ENCODE measurements at places on chromosomes 6 and 20.

DNA sequence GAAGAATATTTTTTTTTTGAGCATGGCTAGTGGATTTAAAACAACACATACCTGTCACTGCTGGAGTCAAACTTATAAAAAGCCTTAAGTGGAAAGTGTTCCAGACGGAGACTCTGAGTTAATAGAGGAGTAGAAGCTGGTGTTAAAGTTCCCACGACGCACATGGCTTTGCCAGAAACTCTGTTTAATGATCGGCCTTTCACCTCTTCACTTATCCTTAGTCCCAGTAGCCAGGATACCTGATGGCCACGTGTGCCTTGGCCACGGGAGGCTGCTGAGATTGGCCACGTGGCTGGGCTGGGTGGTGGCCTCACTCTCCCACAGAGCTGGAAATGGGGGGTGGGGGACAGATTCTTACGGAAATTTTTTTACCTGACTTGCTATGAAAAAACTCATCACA lies 333.1 kb downstream of the ZFAND3 start:
- no peak for DNase-seq

DNA sequence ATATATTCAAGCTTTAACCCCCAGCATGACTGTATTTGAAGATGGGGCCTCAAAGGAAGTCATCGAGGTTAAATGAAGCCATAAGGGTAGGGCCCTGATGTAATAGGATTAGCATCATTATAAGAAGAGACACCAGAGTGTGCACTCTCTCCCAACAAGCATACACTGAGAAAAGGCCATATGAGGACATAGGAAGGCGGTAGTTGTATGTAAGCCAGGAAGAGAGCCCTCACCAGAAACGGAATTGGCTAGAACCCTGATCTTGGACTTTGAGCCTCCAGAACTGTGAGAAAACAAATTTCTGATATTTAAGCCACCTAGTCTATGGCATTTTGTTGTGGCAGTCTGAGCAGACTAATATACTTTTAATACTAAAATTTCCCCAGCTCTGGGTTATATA lies 150.1 kb upstream of the STXBP5 start:
- no peak for DNase-seq

- no peak for DNase-seq
These were observed 7.8 kb downstream of the PLCB1 start for GRCh38 chr20:8139899-8140298.

DNA sequence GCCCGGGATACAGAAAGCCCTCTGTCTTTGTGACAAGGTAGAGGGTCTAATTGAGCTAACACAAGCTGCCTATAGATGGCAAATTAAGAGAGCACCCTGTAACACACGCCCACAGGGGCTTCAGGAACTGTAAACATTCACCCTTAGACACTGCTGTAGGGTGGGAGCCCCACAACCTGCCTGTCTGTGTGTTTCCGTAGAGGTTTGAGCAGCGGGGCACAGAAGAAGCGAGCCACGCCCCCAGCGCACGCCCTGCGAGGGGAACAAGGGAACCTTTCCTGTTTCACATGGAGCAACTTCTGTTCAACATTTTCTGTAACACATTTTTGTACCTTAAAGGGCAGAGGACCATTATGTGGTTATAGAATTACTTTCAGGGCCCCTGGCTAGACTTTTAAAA lies 231.7 kb upstream of the EXOC2 start:
- DNase-seq, result no peak

DNA sequence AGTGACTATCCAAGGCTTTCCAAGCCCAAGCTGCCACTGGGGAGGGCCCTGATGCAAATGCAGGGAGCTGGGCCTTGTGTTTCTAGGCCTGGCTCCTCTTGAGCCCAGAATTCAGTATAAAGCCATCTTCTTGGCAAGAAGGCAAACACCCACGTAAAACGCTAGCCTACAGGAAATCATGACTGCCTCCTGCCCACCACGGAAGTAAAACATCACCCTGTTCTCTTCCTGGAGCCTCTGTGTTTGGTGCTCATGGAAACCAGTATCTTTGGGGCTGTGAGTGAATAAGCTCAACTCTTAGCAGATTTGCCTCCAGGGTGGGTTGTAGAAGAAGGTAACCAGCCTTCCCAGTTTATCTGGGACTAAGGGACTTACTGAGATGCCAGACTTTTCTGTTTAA lies 271.0 kb downstream of the ZNF217 start:
- no peak for DNase-seq

DNA sequence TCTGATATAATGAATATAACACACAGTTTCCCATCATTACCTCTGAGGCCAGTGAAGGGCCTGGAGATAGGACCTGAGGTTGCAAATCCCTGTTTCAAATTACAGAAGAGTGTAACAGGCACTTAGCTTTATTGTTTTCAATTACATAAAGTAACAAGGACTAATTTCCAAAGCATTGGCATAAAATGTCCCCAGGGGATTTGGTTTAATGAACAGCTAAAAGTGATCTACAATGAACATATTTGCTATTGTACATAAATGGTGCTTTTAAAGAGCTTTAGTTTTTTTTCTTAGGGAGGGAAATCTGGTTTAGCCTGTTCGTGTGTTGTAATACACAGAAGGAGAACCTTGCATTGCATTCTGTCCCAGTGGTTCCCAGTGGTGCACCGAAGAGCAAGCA lies 54.4 kb downstream of the HMGN3 start:
- DNase-seq, result no peak

DNA sequence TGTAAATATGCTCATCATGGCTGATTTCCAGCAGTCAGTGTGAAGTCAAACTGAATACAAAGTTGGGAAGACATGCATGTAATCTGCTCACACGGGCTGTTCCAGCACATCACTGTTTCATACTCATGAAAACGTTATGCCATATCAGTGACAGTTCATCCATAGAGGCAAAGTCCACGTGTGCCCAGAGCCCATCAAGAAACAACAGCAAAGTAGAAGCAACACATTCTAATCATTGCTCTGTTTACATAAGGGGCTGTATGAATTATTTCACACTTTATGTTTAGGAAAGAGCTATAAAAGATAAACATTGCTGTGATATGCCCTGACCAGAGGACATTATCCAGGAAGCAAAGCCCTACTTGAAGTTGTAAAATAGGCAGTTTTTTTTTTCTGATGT lies 157.0 kb upstream of the ENPP5 start:
- DNase-seq, result no peak

- no peak for DNase-seq
These were observed 670.2 kb downstream of the RFPL4B start for GRCh38 chr6:113017353-113017752.

GRCh38 chr20:4247898-4248858 lies 232.8 kb upstream of the RNF24 start:
- no peak for DNase-seq

DNA sequence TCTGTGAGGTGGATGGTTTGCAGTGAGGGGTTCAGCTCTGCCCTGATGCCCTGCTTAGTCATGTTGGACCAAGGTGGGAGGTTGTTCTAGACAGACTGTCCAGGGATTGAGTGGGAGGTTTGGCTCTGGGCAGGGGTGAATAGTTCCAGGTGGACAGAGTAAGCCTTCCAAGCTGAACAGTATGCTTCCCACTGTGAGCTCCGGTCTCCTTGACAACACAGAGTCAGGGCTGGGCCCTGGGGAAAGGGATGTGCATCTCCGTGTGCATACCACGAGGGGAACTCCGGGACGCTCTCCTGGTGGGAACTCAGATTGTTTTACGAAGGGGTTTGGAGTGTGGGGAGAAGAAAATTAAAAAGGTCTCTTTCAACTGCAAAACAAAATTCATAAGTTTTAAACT lies 174.7 kb downstream of the DHX35 start:
- no peak for DNase-seq

DNA sequence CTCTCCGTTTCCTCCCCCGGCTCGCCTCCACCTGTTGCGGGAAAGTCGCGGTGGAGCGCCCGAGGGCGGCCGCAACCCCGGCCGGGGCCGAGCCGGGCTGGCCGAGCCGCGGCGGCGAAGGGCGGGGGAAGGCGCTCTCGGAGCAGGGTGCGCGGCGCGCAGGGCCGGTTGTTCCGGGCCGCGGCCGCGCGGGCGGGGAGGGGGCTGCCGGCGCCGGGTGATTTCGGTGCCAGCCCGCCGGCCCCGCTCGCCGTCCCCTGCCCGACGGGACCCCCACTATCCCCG lies 235 bp downstream of the MAP7 start:
- DNase-seq, result no peak

DNA sequence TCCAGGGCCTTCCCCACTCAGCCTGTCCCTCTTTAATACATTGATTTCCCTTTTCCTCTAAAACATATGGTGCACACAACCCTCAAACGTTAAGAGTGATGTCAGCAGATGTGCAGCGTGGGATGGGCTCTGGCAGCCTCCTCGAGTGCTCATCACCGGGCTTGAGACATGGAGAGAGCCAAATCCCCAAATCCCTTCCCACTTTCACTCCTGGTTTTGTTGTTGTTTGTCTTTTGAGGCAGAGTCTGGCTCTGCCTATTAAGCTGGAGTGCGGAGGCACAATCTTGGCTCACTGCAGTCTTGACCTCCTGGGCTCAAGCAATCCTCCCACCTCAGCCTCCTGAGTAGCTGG lies 5.8 kb upstream of the PLTP start:
- DNase-seq, result no peak

- no peak for DNase-seq
These were observed 231.7 kb downstream of the SIM1 start for GRCh38 chr6:100232781-100233573.

DNA sequence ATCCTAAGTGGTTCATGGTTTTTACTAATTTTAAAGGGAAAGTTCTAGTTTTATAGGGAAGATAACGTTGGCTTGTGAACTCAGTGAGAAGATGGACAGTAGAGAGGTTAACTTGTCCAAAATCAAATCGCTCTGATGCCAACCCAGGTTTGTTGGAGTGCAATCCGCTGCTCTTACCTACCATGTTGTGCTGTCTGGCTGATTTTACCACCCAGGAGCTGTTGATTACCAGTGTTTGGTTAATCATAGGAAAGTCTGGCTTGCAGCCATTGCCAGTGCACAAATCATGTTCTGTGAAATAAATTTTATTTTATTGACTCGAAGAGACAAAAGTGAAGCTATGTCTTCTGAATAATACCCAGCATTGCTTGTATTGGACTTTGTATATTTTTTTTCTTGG lies 92.4 kb downstream of the PLCB4 start:
- DNase-seq, result no peak

DNA sequence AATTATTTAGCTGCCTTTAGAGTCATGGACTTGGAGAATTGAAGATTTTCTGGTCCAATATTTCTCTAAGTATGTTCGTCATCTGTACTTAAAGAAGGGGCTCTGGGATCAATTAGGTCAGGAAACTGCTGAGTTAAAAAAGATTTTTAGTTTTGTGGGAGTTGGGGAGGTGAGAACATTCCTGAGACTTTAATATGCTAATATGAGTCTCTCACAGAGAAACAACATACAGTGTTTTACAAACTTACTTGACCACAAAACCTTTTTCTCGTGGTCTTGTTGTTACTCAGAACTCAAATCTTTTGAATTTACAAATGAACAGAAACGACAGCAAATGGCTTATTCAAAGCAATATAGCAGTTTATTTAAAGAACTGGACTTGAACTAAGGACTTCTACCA lies 67.9 kb downstream of the LIN28B start:
- DNase-seq, result no peak

DNA sequence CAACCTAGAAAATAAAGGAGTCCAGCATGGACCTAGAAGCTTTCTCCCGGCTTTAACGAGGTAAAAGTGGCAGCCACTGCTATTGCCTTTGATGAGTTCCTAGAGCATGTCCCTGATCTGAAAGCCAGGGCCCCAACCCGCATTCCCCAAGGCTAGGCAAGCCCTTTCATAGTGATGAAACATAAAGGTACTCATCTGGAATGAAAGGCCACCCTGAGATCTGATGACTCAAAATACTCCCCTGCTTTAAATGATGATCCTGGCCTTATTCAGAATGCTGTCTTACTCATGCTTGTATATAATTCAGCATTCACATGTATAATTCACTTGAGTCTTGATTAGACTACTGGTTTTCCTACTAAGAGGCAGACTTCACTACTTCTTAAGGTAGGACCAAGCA lies 21.3 kb downstream of the TTPAL start:
- DNase-seq, result no peak

DNA sequence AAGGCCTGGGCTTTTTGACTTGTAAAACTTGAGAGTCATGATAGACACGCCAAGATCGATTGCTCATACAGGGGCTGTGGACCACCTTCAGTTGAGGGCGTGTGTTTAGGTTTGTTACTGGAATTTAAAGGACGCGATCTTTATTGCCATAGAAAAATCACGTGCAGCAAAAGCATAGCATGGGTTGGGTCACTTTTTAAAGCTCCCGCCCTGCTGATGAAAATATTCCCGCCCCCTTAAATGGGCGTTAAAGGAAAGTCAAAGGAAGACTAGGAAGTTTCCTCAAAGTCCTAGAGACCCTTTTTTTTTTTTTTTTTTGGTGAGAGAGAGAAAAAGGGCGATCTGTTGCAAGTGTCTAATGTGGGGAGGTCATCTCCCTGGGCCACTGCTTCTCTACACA lies 23.1 kb downstream of the TFAP2A start:
- DNase-seq, result no peak

DNA sequence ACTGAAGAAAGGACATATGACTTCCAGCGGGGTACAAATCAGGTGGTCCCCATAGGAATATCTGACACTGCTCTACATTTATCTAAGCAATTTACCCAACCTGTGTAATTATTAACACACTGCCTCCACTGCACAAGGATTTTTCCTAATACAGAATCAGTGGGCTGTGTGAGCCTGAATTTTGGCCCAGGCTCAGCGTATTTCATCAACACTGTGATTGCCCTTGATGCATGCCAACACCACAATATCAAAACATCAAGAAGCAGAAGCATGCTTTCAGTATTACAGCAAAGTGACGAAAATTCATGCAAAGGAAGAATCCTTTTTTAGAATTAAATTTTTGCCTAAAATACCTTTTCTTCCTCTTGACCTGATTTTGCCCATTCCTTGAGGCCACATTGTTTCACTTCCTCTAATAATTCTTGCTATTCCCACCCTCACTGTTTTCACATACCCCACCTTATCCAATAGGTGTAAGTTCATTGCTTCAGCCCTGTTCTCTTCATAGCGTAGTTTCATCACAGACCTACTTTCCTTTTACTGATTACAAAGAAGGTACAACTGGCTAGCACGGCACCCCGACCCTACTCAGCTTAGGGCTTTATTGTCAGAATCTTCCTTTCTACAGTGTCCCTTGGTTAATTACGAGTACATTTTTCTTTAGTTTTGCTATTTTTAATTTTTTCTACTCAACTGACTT lies 83.7 kb upstream of the PTCHD4 start:
- DNase-seq, result no peak

DNA sequence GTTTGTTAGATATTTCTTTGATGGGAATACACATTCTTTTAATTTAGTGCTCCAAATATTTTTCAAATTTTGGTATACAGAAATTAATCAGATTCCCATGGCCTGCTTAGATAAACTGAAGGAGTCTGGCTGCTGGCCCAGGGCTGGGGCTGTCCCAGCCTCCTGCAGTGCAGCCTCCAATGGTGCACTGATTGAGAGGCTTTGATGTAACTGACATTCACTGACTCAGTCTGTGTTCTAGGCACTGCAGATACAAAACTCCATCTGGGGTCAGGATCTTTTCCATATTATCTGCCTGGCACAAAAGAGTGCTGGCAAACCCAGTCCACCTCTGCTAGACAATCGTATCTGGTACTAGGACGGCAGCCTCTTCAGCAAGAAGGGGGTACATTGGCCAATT lies 64.8 kb downstream of the GRIK2 start:
- no peak for DNase-seq

GRCh38 chr6:156747715-156748114 lies 29.5 kb upstream of the ARID1B start:
- no peak for DNase-seq

- DNase-seq, result no peak
These were observed 15.0 kb upstream of the TFAP2A start for GRCh38 chr6:10429638-10430427.

GRCh38 chr6:145319605-145320004 lies 415.7 kb downstream of the EPM2A start:
- DNase-seq, result no peak

Data from activated CD8-positive, alpha-beta memory T cell treated with anti-CD3 and anti-CD28 coated beads for 48 hours (primary cell).